ENCODE measurements at places on chromosomes 3 and 15.

DNA sequence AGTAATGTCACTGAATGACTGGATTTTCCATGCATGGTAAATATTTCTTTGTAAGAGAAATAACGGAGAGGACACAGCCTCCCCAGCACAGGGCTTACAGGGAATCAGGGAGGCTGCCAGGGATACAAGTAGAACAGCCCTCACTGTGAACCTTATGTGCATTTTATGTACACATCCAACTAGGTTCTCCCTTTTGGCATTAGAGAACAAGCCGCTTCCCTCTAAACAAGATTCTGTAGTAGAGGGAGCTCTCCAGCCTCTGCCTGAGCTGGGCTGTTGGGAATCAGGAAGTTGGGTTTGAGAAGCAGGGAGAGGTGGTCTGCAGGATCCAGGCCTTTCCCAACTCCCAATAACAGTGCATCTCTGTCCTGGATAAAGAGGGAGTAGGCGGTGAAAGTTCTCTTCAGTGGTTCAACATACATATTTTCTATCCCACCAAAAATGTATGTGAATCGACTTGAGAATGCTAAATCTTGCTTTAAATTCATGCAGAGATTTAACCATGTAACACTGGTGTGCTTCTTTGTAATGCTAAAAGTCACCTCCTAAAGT is 83.7 kb downstream of the ARNT2 start:
- no peak for DNase-seq

- no peak for DNase-seq
These were observed 133.3 kb upstream of the TPM1 start for GRCh38 chr15:62909257-62909656.

DNA sequence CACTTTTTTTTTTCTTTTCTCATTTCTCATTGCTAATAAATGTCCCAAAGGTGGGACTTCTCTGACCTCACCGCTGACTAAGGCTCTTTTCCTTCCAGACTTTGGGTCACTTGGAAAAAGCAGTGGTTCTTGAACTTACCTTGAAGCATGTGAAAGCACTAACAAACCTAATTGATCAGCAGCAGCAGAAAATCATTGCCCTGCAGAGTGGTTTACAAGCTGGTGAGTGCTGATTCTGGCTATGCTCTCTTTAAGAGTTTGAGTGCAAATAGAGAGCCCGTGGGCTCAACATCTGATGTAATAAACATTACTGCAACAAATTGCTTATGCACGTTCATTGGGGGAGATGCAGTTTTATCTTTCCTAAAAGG is 2.0 kb downstream of the BHLHE40 start:
- no peak for DNase-seq

GRCh38 chr3:63064209-63064755 is 189.1 kb upstream of the CADPS start:
- DNase-seq: no peak

- no peak for DNase-seq
These were observed 208.8 kb downstream of the GABRG3 start for GRCh38 chr15:27179789-27180188.

GRCh38 chr3:124059580-124059979 is 67.7 kb upstream of the ROPN1 start:
- DNase-seq: no peak

DNA sequence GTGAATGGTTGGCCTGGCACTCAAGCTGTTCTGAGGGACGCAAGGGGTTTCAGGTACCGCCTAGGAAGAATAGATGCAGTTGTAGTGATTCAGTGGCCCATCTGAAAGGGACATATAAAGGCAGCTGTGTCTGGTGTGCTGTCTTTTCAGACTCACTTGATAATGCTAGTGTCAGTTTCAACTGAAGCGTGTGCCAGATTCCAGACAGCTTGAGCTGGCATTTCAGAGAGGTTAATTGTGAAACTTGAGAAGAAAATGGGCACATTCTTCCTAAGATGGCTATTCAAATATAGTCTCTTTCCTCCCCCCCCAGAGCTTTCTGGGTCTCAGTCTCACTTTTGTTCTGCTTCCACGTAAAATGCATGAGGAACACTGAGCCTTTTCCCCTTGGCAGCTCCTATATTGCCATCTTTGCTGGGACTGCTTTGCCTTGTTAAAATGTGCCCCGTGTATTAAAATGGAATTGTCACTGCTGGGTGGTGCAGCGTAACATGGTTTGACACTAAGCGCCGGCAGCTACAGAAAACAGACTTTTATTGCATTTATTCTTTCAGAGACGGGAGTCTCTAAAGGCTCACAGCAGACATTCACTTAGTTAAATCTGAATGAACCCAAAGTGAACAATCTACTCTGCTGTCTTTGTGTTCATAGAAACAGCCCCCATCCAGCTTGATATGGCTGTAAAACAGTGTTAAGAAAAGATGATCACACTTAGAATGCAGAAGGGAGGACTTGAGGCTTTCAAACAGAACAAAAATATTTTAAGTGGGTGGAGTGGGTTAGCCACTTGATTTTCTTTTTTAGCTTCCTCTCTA is 478.7 kb downstream of the RBMS3 start:
- DNase-seq: no peak

- no peak for DNase-seq
These were observed 84.5 kb downstream of the TRAK1 start for GRCh38 chr3:42175386-42176240.

DNA sequence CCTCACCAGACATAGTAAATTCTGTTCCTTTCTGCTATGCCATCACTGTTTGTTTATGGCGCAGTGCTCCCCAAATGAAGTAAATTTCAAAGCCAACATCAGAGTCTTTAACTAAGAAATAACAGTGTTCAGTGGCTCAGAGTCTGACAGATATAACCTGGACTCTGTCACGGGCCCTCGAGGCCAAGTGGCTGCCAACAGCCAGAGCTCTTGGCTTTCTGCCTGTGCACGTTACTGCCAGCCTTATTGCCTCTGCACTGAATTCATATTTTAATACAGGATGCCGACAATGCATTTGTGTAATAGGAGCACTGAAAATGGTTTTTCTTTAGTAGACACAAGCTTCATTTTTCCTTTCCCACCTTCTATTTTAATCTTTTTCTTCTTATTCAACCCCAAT is 219.9 kb downstream of the NLGN1 start:
- no peak for DNase-seq

DNA sequence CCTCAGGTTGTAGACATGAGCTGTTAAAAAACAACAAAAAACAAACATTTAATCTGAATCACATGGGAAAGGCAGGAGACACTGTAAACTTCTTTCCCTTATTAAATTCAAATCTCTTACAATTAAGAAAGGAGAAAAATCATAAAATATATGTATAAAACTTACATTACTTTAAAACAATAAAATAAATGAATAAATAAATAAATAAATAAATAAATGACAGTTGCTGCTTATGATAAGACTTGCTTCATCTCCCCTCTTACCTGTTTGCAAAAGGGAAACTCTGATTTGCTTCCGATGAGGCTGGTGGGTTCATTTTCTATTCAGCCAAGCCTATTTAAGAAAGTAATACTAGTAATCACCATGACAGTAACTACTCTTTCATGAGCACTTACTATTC is 353.4 kb upstream of the TBL1XR1 start:
- DNase-seq: no peak

- DNase-seq: no peak
These were observed 211.1 kb downstream of the MCTP2 start for GRCh38 chr15:94442480-94442879.

- no peak for DNase-seq
These were observed 27.4 kb upstream of the OR5K4 start for GRCh38 chr3:98326105-98326893.

Data from stimulated activated CD4-positive, alpha-beta T cell treated with anti-CD3 and anti-CD28 coated beads, TNF-alpha, amount 100 ng/mL, for 4 hours (primary cell).